Fibroblast of villous mesenchyme (primary cell): ENCODE measurements at places on chromosomes 4 and X. TPM values are rescaled to one million over a fixed set of nuclear protein-coding genes. Genes with fewer than 3 reads are reported as not detected.

DNA sequence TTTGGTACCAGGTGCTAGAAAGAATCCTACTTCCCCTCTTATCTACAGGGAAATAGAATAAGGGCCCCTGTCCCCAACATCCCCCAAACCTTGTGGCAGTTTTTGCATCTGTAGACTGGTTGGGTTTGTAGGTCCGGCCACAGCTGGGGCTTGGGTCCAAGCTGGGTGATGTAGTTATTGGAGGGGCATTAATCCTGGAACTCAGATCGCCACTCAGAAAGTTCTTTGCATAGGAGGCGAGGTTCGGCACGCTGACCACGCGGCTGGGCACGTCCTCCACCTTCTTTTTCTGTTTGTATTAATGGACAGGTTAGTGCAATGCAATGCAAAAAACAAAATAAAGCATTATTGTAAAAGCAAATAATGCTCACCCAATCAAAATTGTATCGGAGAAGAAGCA, 19.2 kb downstream of the MED28 start:
- no peak for DNase-seq

Gene PPP4R3C
- total RNA-seq: not detected in 2 replicates

Gene SRPX2
- total RNA-seq: 44.1 and 66.1 TPM in 2 replicates

Gene HS3ST1
- not detected in 2 replicates for total RNA-seq

DNA sequence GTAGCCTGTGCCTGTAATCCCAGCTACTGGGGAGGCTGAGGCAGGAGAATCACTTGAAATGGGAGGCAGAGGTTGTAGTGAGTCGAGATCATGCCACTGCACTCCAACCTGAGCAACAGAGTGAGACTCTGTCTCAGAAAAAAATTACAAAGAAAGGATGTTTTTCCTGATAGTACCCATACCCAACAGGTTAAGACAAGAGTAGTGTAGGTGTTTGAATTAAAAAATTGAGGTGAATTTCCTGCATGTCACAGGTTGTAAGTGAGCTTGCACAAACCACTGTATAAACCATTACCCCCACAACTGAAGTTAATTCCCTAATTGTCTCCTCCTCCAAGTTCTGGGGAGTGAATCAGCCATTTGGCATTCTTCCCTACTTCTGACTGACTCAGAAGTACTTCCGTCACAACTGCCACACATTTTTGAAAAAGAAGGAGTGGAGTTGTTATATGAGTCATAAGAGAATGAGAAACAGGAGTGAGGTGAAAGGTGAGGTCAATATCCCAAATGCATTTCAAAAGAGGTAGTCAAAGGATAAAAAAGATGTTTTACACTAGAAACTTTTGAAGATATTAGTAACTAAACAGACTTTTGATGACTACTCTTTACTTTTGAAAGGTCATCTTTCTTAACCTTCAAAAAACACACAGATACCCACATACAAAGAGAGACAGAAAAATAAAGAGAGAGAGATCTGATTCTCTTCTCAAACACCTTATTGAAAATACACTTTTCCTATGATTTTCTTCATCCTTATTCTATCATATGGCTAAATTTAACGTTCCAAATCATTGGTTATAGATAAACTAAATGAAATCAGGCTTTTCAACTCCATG, 134.5 kb downstream of the BTC start:
- peak; percentile 99 for DNase-seq

DNA sequence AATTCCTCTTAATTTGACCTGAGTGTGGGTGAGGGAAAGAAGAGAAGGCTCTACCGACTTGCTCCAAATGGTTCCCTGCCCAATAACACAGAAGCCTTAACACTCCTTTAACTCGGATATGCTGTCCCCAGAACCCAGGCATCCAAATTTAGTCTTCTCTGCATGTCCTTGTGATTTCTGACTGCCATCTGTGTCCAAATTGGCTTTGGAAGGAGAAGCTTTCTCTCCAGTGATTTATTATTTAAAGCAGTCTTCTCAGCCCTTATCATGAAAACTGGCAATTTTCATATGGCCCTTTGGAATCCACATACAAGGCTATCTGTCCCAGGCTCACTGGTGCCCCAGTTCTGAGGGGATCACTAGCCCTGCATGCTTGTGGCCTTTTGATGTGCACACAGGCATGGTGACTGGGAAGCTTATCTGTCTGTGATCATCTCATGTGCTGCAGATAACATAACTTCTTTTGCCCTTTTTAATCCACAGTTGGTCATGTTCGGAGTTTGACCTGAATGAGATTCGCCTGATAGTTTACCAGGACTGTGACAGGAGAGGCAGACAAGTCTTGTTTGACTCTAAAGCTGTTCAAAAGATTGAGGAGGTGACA, 56.7 kb downstream of the FNIP2 start:
- DNase-seq: no peak

DNA sequence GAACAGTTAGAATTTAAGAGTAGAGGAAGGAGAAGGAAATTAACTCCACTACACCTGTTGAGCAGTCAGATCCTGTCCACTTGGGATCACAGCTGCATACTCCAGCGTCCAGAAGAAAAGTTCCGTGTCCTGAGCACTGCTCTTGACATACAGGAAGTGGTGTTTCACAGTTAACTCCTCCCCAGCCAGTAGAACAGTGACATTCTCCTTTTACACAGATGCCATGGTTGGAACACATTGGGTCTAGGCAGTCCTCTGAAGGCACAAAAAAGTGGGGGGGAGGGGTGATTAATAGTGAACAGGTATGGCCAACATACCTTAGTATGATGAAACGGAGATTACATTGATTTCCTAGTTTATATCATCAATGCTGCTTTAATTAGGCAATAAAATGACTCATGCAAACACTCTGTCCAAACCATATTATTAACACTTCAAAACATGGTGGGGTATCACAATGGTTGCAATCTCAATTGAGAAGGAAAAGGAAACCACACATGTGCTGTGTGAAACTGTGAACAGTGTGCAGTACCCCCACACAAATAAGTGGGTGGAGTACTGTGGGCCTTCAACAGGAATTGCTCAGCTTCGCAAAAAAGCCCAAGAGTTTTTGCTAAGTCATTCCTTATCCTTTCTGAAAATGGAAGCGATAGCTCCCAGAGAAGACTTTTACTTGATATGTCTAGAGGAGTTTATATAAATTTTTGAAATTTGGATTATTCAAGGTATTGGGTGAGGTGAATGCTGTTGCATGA, 295.6 kb downstream of the SH2D1A start:
- DNase-seq: no peak

Gene ALB
- total RNA-seq: not detected in 2 replicates

- DNase-seq: no peak
Observed at GRCh38 chr4:82681754-82682153, 116.8 kb downstream of the SCD5 start.

Gene GLRA3
- total RNA-seq: under 0.01 TPM in 1 of 2 replicates, not detected in the other

DNA sequence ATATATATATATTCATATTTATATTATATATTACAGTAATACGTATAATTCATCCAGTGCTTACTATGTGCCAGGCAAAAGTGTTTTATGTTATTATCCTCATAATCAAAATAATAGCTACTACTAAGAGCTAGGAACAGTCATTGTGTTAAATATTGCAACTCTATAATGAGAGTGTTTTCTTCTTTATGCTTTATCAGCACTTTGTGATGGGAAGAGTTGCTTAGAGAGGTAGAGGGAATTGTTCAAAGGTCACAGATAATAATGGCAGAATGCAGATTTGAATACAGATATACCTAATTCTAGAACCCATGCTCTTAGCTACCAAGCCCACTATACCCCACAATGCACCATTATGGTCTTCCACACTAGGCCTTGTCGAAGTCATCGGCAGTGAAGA, 318.8 kb upstream of the PPARGC1A start:
- no peak for DNase-seq

Gene SPIN2A
- total RNA-seq: 1.3 and 1.7 TPM in 2 replicates

DNA sequence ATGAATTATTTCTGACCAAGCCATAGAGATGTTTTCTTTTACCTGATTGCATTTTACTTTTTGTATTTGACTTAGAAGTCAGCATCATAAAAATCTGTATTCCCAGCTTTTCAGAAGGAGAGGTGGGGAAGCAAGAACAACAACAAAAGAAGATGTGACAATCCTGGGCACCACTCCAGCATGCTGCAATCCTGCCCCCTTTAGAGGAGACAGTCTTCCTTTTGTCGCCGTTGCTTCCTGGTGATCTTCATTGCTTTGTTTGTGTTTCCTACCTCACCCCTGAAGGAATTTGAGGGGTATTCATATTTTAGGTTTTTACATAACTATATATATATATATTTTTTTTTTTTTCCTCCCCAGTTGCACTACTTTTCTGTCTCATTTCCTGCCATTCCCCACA, 3.7 kb downstream of the QRFPR start:
- no peak for DNase-seq

Gene ADGRG2
- total RNA-seq: not detected in 2 replicates

Gene ADH6
- total RNA-seq: under 0.01 TPM in 1 of 2 replicates, not detected in the other

- DNase-seq: no peak
Observed at GRCh38 chrX:131745942-131746489, 202.1 kb downstream of the OR13H1 start.
